ENCODE measurements at places on chromosomes 2 and 18. TPM values are rescaled to one million over a fixed set of nuclear protein-coding genes. Genes with fewer than 3 reads are reported as not detected.

DNA sequence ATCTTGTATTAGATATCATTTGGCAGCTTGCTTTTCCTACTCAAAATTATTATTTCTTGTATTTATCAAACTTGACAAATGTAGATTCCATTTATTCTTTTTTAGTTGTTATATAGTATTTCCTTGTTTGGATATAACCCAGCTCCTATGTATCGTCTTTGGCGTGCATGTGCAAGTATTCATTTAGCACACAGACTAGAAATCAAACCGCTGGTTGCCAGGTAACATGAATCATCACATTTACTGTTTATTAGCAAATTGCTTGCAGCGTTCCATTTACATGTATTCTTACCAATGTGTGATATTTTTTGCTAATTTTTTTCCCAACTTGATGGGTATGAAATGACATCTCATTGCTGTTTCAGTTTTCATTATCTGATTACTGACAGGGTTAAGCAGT lies 2089.7 kb upstream of the CELF4 start:
- DNase-seq, result no peak

- DNase-seq, result no peak
Observed at GRCh38 chr2:105937498-105938097, 192.9 kb downstream of the NCK2 start.

DNA sequence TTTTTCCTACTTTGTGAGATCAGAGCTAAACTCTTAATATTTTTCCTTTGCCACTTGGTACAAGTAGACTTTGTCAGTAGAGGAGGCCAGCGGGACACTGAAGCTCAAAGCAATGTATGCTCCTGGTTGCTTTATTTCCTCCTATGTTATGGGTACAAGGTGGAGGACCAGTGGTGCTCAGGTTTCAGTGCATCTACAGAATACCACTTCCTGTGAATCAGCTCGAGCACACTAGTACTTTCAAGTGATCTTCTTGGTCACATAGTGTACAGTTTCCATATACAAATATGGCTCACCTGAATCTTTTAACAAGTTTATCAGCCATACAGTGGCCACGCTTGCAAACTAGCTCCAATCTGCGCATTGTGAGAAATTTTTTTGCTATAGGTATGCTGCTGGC lies 1674.8 kb upstream of the TMEFF2 start:
- DNase-seq, result no peak

GNAL gene
- 7.8 TPM for total RNA-seq

GRCh38 chr2:185132501-185133041 lies 534.2 kb downstream of the ZNF804A start:
- peak; percentile 43 for DNase-seq

CHAC2 gene
- 2.1 TPM for total RNA-seq

DNA sequence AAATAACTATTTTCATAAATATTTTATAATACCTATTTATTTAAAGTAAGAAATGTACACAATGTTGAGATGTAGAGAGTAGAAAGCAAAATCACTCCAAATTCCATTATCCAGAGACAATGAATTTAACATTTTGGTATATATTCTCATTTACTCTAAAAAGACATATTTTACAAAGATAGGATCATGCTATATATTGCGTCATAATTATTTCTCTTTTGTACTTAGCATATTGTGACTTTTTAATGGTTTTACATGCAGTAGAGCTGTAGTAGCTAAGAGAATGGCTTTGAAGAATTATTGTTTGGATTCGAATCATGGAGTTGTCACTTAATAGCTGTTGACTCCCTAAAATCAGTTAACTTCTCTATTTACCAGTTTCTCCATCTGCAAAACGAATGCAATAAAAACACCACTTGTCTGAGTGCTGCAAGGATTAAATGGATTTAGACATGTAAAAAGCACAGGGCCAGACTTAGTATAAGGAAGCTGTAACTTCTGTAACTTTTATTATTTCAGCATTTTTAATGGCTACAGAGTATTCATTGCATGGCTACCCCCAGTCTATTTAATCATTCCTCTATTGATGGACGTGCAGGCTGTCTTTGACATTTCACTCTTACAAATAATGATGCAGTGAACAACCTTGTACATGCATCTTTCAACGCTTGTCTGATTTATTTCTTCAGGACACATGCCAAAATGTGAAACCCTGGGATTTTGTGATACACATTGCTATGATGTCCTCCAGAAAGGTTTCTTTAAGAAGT lies 33.2 kb downstream of the KCNS3 start:
- DNase-seq, result no peak

DNA sequence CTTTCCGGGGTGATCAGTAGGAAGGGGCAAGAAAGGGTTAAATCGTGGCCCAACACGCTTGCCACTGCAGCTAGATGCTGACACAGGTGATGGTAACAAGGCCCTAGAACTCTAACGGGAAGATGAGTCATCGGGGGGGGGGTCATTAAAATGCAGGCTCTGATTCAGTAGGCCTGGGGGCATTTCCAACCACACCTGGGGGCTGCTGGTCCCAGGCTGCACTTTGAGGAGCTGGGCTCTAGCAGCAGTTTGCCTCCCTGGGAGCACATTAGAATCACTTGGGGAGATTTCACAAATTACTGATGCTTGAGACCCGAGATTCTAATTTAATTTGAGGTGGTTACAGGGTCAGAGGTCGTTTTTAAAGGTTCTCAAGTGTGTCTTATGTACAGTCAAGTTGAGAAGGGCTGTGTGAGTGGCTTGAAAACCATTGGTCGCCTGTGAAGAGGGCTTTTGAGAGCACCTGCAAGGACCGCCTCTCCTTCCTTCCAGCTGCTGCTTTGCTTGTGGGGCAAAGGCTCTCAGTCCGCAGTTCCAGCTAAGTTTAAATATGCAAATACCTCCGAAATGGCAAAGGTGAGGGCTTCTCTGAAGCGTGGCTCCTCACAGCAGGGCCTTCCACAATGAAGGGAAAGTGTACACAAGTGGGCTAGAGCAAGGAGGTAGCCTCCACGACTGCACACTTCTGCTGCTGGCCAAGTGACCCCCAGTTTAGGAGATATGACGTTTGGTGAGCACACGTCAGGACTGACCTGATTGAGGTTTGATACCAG lies 128.0 kb upstream of the MSH6 start:
- DNase-seq, result no peak

DNA sequence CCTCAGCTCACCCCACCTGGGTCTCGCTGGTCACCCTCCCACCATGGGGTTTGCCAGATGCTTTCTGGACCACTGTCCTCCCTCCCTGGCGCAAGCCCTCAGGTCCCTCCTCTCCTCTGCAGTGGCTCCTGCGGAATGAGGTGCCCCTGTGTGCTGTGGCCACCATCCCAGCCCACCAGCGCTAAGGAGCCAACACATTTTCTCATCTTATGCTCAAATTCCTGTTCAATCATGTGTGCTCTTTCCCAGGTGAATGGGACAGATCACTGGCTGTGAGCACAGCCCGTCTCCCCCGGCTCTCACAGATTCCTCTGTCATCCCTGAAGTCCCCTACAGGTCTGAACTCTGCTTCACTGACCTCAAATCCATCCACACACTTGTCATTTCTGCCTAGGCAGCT lies 15.2 kb upstream of the CCDC74B start:
- DNase-seq, result no peak

NEU4 gene
- 1.4 TPM for total RNA-seq

DNA sequence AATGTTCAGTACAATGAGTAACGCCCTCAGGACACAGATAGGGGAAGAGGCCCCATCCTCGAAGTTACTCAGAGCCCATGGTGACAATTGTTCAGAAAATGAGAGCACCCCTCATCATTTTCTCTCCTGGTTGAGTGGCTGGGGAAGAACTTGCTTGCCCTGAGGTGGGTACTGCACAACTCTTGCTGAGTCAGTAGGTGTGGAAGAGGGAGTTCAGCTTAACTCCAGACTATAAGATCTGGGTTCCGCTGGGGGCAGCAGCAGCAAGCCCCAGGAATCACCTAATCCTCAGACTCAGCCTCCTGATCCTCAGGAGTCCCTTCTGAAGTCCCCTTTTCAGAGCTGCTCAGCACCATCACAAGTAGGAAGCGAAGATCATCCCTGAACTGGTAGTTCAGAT lies 123.7 kb downstream of the PIEZO2 start:
- no peak for DNase-seq

DNA sequence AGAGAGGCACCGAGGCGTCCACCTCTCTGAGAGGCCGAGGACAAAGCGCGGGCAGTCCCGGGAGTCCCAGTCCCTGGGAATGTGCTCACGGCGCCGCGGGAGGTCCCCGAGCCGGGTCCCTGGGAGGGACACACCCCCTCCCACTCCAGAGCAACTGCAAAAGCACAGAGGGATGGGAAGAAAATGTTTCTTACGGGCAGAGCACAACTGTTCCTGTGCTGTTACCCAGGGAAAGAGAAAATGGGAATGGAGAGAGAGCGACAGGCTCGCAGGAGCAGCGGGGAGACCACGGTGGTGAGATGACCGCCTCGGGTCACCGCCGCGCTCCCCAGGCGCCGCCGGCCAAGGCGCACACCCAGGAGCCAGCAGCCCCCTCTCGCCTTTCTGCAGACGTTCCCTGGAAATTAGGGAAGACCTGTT lies 1.2 kb upstream of the BCL11A start:
- peak; percentile 58 for DNase-seq

GRCh38 chr2:215638687-215639086 lies 202.8 kb upstream of the FN1 start:
- no peak for DNase-seq

DNA sequence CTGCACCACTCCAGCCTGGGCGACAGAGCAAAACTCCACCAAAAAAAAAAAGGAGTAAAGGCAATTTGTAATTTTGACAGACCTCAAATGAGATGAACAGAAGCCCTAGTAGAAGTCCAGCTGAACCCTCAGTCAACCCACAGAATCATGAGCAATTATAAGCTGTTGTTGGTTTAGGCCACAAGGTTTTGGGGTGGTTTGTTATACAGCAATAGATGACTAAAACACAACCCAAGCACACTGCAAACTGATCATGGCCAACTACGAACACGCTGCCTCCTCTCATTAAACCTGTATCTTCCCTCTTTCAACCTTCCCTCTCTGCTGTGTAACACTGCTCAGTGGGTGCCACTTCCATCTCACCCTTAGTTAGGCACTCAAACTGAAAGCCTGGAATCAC lies 22.1 kb downstream of the AAK1 start:
- no peak for DNase-seq

GRCh38 chr2:182581196-182581935 lies 134.7 kb upstream of the DNAJC10 start:
- DNase-seq, result no peak

- no peak for DNase-seq
Observed at GRCh38 chr2:230758566-230759480, 46.2 kb downstream of the CAB39 start.

DNA sequence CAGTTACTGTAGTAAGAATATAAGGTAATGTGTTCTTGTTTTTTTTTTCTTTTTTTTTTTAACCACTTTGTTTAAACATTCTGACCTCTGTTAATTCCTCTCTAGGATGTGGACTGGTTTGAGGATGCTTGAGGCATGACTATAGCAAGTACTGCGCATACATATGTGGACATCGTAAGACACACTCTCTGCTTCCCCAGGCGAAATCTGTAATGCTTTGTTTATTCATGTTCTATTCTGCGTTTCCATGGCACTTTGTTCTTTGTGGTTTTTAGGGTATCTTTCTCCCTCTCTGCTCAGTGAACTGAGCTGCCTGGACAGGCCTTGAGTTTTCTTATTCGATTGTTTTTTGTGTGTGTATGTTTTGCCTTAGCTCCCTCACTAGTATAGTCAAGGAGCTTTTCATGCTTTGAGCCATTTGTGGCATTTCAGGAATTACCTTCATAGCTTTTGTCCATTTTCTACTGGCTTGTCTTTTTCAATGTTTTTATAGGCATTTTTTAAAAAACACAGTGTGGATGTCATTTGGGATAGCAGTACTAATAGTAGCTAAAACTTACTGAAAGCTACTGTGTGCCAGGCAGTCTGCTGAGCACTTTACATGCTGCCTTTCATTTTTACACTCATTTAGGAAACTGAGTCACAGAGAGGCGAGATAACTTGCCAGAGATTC lies 1.9 kb upstream of the SH3BP4 start:
- DNase-seq, result no peak

GRCh38 chr2:176582990-176583481 lies 313.8 kb downstream of the MTX2 start:
- peak; percentile 42 for DNase-seq

GRCh38 chr2:202317080-202317857 lies 51.7 kb downstream of the NOP58 start:
- DNase-seq, result peak; percentile 57

DQX1 gene
- not detected for total RNA-seq

GRCh38 chr2:85189606-85190270 lies 56.5 kb downstream of the TCF7L1 start:
- DNase-seq, result no peak

DNA sequence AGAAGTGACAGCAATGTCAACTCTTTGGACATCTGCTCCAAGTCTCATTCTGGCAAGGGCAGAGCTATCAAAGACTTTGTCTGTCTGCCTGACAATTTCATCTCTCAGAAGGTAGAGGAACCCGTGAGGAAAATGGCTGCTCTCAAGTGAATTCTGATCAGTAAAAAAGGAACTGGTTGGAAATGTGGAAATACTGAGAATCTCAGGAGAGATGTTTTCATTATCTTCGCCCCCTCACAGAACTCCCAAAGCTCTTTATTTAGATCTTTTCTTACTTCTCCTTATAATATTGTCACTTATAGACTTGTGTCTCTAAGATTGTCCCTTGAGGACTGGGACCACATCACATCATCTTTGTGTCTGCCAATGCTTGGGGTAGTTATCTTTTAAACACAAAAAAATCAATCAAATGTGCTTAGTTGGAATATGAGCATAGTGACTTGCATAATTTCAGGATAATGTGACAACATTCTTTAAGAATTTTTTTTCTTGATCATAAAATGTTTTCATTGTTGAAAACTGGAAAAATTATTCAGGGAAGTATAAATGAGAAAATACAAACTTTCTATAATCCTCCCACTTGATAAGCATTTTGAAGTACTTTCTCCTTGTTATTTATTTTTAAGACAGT lies 68.2 kb upstream of the ITGB6 start:
- no peak for DNase-seq

GRCh38 chr2:56537756-56538155 lies 354.0 kb downstream of the CCDC85A start:
- DNase-seq, result no peak

DNA sequence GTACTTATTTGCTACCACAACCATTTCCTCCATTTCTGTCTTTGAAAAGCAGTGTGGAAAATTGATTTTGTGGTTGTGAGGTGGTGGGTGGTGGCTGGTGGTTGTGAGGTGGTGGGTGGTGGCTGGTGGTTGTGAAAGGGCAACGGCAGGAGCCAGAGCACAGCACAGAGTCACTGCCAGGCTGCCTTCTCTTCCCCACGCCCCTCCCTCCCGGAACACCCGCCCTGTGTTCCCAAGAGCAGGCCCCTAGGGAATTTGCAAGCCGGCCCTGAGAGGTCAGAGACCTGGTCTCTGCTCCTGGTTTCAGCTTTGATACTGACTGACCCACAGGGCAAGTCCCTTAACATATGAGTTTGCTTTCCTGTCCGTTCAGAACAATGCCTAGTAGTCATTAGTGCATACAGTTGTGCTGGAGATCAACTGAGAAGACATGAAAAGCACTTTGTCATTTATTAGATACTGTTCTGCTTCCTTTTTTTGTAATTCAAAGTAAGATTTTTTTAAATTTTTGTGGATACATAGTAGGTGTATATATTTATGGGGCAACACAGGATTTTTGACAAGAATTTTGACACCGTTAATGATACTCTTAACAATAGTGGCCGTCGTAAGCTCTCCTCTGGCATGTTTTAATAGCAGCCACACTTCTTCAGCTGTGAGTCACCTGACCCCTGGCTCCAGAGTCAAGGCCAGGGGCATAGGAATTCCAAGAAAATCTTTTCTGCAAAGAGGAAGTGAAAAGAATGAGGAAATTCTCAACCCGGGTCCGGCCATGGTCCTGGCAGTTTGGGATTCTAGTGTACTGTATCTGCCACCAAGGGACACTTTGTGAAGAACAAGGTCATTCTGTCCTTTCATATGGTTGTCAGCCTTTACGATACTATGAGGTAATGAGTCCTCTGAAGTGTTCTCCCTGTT lies 53.2 kb downstream of the ITGA6 start:
- DNase-seq, result peak; percentile 81

Data from right cardiac atrium (tissue), 5 donors.